Cerebellar nuclear complex (tissue), 1 donor: ENCODE measurements at places on chromosomes 4 and X.

DNA sequence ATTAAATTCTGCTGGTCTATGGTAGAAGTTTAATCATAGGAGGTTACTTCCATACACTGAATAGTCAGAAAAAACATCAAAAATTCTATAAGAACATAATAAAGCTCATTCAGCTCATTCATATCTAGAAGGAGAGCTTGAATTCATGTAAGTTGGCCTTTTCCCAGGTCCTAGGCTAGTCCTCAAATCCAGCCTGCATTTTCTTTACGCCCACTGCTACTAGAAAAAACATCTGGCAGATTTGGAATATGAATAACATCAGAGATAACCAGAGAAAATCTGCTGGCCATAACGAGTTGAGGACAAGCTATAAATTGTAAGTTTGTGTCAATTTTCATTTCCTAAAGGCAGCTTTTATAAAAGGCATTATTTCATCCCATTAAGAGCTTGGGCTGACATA is 95.5 kb downstream of the MXRA5 start:
- DNase-seq, result no peak

GRCh38 chr4:16075975-16076757 is 7.7 kb downstream of the PROM1 start:
- no peak for DNase-seq

DNA sequence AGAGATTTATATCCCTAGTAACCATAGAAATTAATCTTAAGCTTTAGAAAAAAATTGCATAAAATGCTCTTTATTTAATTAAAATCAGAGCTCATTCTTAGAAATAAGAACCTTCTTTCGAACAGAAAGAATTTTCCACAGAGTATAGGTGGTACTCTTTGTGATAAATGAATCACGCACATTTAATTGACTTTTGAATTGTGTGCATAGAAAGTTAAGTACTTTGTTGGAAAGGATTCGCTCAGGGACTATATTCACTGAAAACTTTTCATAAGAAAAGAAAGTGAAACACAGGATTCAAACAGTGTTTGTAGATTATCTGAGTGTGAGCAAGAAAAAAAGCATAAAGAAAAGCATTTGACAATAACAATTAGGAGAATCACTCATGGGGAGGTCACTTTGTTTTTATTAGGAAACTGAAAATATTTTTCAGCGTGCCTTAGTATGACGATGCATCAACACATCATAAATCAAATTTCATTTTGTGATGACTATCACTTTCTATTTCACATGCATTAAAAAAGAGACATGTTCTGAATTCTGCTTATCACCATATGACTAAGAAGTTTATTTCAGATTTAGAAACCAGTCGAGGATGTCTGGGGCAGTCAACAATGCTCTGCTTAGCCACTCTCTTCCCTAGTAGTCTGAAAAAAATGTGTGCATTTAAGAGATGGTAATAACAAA is 49.5 kb downstream of the STX18 start:
- DNase-seq, result no peak

GRCh38 chr4:94714365-94715160 is 43.2 kb upstream of the BMPR1B start:
- DNase-seq, result no peak

GRCh38 chrX:40145923-40146261 is 48.1 kb upstream of the BCOR start:
- DNase-seq, result no peak

DNA sequence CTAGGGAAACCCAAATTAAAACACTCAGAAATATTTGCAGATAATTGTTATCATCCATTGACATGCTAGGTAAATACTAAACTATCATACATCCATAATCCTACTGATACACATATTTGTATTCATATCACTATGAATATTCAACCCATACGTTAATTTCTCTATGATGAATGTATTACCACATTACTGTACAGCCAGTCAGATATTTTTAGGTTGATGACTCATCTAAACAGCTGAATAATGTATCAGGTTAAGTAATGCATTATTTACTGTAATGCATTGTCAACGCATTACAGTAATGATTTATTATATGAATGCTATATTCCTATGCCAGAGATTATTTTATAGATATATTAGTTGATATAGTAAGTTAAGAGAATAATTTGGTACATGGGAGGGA is 37.1 kb downstream of the VEGFC start:
- no peak for DNase-seq

DNA sequence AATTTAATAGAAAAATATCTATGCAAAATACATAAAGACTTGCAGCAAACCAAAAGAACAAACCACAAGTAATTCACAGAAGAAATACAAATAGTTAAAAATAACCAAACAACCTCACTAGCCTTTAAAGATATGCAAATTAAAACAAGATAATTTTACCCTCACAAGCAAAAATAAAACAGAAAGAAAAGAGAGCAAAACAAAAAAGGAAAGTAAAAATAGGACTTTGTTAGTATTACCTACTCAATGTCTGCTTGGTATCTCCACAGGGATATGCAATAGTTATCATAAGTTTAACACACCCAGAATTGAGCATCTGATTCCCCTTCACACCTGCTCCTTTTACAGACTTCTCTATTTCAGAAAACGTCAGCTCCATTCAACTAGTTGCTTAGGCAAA is 737.5 kb upstream of the MAGEB2 start:
- DNase-seq, result no peak

DNA sequence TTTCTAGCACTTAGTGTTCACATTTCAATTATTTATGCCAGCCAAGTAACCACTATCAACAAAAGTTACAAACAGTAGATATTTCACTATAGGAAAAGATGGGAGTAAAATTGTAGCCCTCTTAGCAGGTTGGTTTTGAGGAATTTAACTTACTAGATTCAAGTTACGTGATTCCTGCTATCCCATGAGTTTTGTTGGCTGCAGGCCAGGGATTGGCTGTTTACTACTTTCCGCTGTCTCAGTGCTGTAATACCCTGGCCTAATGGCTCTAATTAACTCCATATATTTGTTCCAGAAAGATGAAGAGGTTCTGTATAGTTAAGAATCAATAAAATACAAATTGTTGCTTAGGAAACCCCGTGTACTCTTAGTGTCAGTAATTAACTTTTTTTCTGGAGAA is 55.5 kb upstream of the MAGED1 start:
- no peak for DNase-seq
